ENCODE measurements at places on chromosomes 11 and 22.
A peak's percentile ranks its signal among the peaks of the same experiment; 100 is the strongest.

- no peak for DNase-seq
Measured at GRCh38 chr11:3231851-3232744, at the start of gene MRGPRE. TSS of gene MRGPRE (minus strand) at chr11:3232417. CDS start at chr11:3228799, 3,618 bp downstream.

DNA sequence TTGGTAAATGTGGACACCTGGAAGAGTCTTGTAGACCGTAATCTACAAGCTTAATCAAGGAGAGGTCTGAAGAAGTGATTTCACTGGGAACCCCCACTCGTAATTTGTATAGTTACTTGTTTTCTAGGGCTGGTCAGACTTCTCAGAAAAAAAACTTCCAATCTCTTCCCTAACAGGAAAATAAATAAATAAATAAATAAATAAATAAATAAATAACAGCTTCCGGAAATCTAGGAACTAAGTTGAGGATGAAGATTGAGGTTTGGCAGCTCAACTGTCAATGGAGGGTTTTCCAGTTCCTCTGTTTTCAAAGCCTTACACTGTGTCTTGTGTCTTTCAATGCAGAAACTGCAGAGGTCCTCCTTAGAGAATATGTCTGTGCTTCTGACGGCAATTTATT lies 17.7 kb upstream of the TYR start:
- no peak for DNase-seq

DNA sequence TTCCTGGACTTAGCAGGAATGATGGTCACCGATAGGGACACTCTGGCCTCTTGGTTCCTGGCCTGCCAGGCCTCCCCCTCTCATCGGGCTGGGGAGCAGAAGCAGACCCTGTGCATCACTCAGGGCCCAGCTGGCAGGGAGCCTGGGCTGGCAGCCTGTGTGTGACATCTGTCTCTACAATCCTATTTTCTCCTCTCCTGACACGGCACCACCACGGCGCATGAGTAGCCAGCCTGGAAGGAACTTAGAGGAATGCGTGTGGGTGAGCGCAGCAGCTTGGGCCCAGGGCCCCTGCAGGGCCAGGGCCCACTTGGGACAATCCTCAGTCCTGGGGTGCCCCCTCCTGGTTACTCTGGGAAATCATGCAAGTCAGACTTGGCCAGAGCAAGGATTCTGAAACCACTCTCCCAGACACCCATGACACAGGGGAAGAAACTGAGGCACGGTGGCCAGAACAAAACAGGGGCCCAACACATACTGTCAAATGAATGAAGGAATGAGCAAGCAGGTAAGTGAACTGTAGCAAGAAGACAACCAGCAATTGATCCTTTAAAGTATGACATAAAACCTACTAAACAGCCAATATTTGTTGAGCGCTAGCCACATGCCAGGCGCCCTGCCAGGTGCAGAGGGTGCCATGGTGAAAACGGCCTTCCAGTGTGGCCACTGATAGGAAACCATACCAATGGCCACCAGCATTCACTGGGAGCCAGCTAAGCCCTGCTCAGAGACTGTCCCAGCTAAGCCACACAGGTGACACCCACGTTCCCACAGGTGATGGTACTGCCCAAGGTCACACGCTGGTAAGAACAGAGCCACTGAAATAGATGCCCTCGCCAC lies 13.3 kb downstream of the RSPH14 start:
- peak; percentile 66 for DNase-seq

GRCh38 chr22:26464312-26464711 lies 19.3 kb downstream of the HPS4 start:
- DNase-seq = no peak

DNA sequence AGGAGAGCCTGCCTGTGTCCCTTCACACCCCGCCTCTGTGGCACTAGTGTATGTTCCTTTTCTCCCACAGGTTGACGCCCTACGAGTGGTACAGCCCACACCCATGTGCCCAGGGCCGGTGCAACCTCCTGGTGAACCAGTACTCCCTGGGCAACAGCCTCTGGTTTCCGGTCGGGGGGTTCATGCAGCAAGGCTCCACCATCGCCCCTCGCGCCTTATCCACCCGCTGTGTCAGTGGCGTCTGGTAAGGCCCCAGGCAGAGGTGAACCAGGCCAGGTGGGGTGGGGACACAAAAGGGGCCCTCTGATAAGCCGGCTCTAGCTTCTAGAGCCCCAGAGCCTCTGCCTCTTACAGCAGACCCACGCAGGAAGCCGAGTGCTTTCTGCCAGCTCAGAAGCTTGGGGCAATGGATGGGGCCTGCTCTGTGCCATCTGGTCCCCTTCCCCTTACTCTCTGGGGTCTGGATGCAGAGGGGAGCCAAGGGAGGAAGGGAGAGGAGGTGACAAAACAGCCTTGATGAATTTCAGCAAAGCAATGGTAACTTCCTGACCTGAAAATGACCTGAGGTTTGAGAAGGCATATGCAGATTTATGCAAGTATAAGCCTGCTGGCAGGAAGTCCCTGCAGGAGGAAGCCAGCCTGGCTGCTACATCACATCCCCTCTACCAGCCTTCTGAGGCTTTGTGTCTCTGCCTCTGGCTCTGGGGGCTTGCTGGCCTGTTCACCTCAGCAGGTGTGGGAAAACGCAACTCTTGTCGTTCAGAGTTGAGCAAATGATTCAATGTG lies 67.0 kb upstream of the TBCEL start:
- DNase-seq = no peak

GRCh38 chr11:45470151-45470793 lies 184.1 kb upstream of the SYT13 start:
- no peak for DNase-seq

- DNase-seq = no peak
Measured at GRCh38 chr11:37574361-37574760, 976.3 kb upstream of the RAG2 start.

GRCh38 chr11:32550207-32550606 lies 33.4 kb upstream of the EIF3M start:
- DNase-seq = no peak

GRCh38 chr11:33388793-33389525 lies 131.8 kb downstream of the HIPK3 start:
- no peak for DNase-seq

- DNase-seq = no peak
Measured at GRCh38 chr22:33593818-33594217, 326.5 kb downstream of the LARGE1 start.

GRCh38 chr11:5300251-5300650 lies 1.5 kb downstream of the OR51B4 start:
- DNase-seq = no peak

DNA sequence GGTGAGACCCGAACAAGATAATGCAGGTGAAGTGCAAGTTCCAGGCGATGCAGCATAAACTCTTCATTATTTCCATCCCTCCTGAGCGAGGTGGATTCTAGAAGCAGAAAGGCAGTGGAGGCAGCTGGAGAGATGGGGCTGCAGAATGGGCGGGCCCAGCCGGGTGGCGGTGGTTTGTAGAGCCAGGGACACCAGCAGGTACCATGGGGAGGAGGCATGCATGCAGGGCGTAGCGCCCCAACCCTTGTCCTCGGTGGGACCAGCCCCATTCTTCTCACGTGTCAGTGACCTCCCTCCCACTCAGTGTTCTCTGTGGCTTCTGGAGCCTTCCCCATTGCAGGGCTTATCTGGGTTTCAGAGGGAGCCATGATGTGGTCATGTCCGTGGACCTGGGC lies 38.0 kb downstream of the MPPED1 start:
- no peak for DNase-seq

DNA sequence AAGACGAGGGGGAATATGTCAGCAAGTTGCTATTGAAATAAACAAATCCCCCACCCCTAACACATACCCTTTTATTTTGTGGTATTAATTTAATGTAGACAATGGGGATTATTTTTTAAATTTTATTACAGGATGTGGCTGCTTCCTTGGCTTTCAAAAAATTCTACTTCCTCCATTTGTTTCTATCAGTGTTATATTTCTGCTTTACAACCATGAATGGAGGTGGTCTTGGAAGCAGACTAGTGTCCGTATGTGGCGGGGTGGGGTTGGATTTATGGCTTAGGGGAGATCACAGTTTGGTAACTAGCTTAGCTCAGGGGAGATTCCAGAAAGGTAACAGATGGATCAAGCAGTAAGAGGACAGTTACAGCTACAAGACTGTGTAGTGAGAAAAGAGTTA lies 39.3 kb upstream of the PICALM start:
- DNase-seq = no peak

- DNase-seq = no peak
Measured at GRCh38 chr22:24417901-24418641, 9.3 kb upstream of the ADORA2A start.

DNA sequence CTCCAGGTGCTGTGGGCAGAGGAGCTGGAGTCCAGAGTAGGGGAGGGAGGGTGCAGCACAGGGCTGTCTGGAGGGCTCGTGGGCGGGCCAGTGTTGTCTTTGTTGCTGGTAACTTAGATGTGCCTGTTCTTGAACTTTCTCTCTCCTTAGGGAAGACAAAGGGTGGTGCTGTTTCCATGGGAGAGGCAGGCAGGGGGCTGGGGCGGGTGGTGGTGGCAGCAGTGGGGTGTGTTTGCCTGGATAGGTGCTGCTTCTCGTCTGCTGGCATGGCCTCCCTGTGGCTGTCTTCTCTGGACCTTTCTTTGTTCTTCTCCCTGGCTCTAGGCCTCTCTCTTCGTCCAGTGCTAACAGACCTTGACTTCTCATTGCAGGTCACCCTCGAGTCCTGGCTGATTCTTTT lies 8.5 kb downstream of the SIDT2 start:
- DNase-seq = no peak

- DNase-seq = no peak
Measured at GRCh38 chr11:34185926-34186841, 80.8 kb downstream of the NAT10 start.

- DNase-seq = no peak
Measured at GRCh38 chr11:10937385-10937771, 79.5 kb upstream of the ZBED5 start.

DNA sequence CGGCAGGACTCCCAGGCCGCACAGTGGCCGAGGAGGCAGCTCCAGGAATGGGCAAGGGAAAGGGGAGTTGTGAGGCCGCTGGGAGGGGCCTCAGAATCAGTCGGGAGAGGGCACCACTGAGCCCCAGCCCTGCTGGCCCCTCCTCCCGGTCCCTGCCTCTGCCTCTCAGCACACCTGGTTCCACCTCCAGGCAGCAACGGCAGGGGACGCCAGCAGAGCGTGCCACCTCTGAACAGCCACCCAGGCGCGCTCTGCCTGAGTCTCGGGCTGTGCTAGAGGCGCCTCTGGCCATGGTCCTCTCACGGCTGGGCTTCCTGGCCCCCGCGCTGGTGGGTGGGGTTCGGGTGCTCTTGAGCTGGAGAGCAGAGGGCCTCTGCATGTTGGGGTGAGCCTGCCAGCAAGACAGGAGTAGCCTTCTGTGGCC lies 33.0 kb downstream of the MOB2 start:
- peak; percentile 54 for DNase-seq

GRCh38 chr11:57364851-57365660 lies 15.9 kb downstream of the PRG3 start:
- no peak for DNase-seq

DNA sequence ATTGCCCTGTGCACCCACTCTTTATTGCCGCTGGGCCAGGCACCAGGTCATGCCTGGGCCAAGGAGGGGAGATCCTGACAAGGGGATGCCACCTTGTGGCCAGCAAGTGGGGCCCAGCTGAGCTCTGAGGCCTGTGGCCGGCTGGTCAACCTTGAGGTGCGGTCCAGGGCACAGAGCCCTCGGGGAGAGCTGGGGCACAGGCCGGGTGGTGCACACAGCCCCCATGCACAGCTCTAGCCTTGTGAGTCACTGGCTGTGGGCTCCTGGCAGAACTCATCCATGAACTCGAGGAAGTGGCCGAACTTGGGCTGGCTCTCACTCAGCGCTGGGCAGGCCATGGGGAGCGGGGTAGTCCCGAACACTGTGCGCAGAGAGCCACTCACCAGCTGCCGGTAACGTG lies 94.3 kb downstream of the RNF169 start:
- no peak for DNase-seq
